ENCODE measurements at places on chromosomes 6 and 20.

DNA sequence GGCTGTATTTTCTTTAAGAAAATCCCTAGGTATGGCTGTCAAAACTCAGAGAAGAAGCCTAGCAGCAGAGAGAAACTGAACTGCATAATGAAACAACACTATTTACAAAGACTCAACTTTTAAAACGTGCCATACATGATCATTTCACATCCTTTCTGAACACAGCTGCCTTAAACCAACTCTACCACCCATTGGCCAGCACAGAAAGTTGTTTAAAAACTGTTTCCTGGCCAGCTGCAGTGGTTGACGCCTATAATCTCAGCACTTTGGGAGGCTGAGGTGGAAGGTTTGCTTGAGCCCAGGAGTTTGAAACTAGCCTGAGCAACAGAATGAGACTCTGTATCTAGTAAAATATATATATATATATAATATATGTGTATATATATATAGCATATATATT lies 336.4 kb upstream of the SOX4 start:
- DNase-seq = no peak

DNA sequence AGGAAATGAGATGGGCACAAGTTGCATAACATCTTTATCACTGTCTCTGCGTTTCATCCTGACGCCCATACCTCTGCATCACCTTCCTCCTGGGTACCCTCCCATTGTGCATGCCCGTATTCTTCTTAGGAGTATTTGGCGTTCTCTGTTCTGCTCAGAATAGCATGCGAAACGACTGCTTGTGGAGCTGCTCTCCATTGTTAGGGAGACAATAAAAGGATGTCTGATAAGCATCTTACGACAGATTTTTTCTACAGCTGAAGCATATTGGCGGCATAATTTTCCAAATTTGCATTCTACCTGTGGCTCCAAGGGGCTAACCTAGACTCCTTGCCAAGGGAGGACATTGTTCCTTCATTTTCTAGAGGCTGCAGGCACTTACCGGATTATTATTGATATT lies 118.6 kb downstream of the EDN1 start:
- no peak for DNase-seq

- no peak for DNase-seq
Measured at GRCh38 chr6:36820700-36821580, 18.3 kb downstream of the CPNE5 start.

DNA sequence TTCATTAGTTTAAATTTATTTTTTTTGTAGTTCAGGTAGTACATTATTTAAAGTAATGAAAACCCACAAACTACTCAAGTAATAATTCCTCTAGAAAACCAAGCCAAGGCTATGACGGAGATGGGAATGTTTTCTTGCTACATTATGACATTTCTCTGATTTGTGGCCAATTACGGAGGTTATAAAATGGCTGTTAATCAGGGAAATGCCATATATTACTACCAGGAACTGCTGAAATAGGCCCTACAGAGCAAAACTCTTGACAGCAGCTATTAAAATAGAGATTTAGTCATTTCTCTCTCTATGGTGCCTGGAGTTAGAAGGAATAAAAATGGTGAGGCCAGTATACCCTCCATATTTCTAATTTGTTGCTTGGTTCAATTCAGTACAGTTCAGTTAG lies 280.0 kb downstream of the ARHGAP18 start:
- DNase-seq = no peak

- no peak for DNase-seq
Measured at GRCh38 chr20:43196243-43196642, 6.5 kb upstream of the PTPRT start.

- DNase-seq = no peak
Measured at GRCh38 chr6:16420715-16421461, 182.5 kb downstream of the GMPR start.

DNA sequence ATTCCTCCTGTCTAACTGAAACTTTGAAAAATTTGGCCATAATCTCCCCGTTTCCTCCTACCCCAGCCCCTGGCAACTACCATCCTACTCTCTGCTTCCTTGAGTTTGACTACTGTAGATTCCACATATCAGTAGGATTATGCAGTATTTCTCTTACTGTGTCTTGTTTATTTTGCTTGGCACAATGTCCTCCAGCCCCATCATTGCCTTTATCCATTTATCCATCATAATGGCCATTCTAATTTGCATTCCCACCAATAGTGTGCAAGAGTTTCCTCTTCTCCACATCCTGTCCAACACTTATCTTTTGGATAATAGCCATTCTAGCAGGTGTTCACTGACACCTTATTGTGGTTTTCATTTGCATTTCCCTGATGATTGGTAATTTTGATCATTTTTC lies 202.3 kb downstream of the THBS2 start:
- DNase-seq = no peak

GRCh38 chr20:35200267-35200666 lies 26.2 kb upstream of the MMP24 start:
- no peak for DNase-seq

GRCh38 chr20:51363378-51363777 lies 179.1 kb downstream of the NFATC2 start:
- DNase-seq = no peak

DNA sequence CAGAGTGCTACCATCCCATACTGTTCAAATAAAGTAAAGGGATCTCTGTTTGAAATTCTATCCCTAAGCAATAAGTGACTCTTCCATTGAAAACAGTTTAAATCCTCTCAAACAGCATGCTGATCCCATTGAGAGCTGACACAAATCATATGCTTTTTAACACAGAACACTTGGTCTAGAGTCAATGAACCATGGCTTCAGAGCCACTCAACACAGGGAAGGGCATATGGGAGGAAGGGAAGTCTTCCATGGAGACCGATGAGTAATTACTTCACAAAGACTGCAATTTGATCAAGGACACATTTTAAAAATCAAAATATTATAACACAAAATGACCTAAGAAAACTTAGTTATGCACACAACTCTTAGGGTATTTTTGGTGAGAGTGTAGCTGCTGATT lies 1073.0 kb upstream of the MAP3K7 start:
- no peak for DNase-seq

GRCh38 chr6:33604941-33605854 lies 15.9 kb upstream of the ITPR3 start:
- DNase-seq = no peak

DNA sequence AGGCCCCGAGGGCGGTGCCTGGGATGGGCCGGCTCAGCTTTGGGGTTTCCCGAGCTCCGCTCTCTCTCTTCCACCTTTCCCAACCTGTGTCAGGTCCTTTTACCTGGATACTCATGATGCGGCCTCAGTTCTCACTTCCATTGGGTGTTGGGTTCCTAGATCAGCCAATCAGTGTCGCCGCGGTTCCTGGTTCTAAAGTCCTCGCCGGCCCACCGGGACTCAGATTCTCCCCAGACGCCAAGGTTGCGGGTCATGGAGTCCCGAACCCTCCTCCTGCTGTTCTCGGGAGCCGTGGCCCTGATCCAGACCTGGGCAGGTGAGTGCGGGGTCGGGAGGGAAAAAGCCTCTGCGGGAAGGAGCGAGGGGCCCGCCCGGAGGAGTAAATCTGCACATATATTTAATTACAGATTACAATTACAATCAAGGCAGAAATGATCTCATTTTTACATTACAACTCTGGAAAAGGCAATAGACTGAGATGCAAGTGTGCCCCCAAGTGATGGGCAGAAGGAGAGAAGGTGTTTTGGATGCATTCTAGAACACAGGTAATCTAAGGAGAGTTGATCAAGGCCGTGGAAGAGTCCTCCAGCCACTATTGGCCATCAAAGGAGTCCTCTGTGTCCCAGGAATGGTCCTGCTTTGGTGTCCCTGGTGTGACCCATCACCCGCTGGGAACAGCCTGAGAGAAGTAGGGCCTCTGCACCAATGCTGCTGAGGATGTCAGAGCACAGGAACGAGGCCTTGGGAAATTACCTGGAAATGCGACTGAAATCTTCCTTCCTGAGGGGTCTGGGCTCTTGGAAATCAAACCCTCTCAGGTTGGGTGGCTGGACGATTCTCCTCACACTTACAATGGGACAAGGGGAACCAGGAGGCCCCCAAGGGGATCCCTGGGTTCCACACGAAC lies 34.7 kb upstream of the MICB start:
- DNase-seq = peak; percentile 55

DNA sequence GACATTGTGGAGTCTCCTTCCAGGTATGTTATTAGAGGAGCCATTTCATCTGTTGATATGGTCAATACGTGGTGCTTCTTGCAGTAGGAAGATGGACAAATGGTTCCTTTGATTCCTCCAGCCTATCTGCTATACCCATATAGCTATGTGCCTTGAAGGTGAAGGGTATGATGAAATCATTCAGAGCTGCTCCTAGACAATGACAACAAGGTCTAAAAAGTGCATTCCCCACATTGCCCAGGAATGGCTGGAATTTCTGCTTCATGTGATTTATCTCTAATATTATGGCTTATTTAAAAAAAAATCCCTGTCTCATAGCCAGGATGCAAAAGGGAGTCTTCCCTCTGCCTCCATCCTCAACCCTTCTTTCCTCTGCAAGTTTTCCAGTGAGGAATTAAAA lies 14.1 kb downstream of the DAAM2 start:
- no peak for DNase-seq

GRCh38 chr6:73560182-73560732 lies 39.4 kb upstream of the EEF1A1 start:
- DNase-seq = no peak

DNA sequence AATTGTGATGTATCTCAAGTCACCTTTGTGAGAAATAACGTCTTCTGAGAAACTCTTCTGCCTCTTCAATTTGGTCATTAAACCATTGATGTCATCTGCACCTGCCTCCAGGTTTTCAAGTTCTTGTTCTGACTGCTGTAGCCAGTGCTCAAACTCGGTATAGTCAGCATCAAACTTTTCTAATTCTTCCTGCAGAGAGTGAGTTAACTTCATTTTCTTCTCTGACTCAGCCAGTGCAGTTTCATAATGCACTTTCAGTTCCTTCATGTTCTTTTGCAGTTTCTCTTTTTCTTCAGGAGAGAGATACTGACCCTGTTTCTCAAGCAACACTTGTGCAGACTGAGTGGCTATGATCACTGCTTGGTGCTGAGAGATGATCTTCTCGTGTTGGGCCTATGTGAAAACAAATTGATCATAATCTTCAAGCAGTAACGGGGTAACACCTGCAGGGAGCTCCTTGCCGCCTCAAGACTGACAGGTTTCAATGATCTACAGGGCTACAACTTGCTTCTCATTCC lies 48.8 kb downstream of the DST start:
- DNase-seq = peak; percentile 37

DNA sequence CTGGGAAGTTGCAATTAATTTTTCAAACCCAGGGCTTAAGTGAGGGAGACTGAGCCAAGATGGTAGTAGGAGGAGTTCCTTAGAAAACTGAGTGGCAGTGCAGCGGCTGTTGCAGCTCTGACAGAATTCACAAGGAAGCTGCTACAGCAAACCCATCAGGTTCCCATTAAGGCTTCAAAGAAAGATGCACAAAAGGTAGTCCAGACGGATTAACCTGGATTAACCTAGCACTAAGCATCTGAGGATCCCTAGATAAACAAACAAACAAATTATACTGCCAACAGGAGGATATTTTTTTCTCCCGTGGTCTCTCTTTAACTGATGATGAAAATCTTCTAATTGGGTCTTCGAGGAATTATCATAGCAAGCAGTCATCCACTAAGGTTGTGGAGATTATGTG lies 5.2 kb downstream of the TENT5A start:
- no peak for DNase-seq

DNA sequence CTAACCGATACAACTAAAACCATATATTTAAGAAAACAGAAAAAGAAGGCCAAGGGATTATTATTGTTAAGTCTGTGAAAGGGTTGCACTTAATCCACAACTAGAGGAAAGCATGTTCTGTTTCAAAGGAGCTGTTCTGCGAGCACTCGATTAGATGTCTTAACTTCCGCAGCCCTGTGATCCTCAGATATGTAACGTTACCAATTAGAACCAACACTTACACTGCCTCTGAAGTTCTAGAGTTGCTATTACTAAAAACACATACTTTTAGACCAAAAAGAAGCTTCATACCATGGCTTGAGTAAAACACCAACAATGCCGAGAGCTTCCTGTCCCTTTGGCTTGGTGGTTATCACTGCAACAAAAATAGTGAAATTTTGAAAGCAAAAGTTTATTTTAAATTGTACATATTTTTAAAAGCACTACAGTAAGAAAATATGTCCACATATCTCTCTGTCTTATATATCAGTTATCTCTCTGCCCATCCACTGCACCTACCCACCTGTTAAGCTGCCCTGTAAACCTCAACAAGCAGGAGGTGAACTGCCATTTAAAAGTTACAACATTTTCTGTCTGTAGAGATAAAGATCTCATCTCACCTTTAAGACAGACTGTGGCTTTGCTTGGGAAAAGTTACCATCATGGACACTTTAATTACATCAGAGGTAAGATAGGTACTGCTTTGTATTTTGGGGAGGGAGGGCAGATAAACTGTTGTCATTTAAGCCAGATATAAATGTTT lies 7.1 kb upstream of the DUSP22 start:
- no peak for DNase-seq

- no peak for DNase-seq
Measured at GRCh38 chr6:18596531-18596835, 209.3 kb downstream of the RNF144B start.

DNA sequence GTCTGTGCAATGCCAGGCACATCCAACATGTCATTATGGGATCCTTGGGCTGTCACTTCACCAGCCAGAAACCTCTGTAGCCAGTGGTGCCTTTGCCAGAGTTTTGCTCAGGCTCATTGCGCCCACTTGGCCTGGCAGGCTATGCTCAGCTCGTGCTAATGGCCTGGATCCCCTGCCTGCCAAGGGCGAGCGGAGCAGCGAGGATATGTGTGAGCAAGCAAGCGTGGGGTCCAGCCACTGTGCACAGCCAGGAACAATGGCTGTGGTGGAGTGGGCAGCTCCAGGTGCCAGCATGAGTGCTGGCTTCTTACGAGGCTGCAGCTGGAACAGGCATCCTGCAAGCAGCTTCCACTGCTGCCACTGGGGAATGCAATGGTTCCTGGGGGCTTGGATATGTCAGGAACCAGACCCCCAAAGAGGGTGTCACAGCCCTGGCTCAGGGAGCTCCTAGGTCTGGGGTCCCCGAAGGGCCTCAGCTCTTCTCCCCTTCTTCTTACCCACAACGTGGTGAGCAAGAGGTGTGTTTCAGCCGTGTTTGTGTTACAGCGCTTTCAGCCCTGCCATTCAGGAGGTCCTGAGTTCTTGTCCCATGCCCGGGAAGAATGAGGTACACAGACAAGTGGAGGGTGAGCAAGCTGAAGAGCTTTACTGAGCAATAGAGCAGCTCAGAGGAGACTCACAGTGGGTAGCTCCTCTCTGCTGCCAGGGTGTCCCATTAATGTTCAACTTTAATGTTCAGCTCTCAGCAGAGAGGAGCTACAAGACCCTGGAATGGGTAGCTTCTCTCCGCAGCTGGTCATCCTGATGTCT lies 22.3 kb upstream of the TOP1 start:
- DNase-seq = no peak

GRCh38 chr6:49668083-49668511 lies 31.5 kb upstream of the RHAG start:
- no peak for DNase-seq

- DNase-seq = no peak
Measured at GRCh38 chr20:37277253-37277593, 12.2 kb upstream of the MANBAL start.

GRCh38 chr6:162211022-162211421 lies 516.5 kb downstream of the PRKN start:
- no peak for DNase-seq
